ENCODE measurements at places on chromosomes 12 and 14. TPM values are rescaled to one million over a fixed set of nuclear protein-coding genes. Genes with fewer than 3 reads are reported as not detected.

- DNase-seq: peak; percentile 36
Measured at GRCh38 chr12:31322801-31323207, 3.1 kb downstream of the SINHCAF start.

DNA sequence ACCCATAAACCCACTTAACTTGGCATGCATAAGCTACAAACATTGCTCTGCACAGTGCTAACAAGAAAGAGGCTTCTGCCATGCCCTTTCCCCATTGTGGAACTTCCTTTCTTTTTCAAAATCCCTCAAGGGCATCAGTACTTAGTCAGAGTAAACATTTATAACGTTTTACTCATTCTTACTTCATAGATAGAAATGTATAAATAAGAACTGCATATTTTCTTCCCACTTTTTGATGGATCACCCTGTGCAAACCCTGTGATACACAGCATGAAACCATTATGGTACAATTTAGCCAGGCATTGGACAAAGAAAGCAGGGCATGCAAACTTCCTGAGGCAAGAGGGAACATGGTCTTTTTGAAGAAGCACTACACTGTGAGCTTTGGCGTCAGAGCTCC is 113.8 kb upstream of the FOXG1 start:
- DNase-seq: no peak

Gene CCDC175
- polyA plus RNA-seq: not detected

- DNase-seq: no peak
Measured at GRCh38 chr14:96790186-96790585, 7.0 kb upstream of the VRK1 start.

- no peak for DNase-seq
Measured at GRCh38 chr12:38817942-38818341, 87.4 kb downstream of the CPNE8 start.

DNA sequence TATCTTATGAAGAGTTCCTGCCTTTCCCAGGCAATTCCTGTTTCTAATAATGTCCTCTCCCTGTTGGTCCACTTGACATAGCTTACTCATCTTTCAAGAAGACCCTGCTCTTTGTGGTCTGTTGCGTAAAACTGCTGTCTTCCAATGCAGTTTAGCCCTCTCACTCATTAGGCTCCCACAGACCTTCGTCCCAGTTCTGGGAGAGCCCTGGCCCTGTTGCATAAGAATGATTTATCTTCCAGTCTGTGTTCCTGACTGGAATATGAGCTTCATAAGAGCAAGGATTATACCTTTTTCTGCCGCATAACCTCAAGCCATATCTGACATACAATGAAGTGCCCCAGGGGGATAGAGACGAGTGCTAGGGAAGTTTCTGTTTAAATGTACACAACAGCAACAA is 365.9 kb upstream of the NOVA1 start:
- DNase-seq: no peak

Gene NKX2-1
- not detected for polyA plus RNA-seq

- DNase-seq: no peak
Measured at GRCh38 chr14:55968741-55969140, 149.5 kb upstream of the PELI2 start.

Gene SIX4
- 0.75 TPM for polyA plus RNA-seq

DNA sequence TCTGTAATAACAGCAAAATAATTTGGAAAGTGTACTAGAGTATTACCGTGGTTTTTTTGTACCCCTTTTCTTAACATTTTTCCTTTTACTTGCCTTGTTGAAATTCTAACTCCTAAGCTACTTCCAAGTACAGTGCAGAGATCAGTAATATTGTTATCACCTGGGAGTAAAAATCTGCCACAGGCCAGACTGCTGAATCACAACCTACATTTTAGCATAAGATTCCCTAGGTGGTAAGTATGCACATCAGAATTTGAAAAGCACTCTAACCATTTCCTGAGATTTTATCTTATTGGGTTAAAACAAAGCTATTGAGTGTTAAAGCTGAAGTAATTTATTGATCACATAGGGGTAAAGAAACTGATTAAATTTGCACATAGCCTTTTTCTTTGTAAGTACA is 55.2 kb upstream of the KCNH3 start:
- no peak for DNase-seq

GRCh38 chr12:46458500-46459102 is 86.0 kb upstream of the SLC38A2 start:
- DNase-seq: no peak

DNA sequence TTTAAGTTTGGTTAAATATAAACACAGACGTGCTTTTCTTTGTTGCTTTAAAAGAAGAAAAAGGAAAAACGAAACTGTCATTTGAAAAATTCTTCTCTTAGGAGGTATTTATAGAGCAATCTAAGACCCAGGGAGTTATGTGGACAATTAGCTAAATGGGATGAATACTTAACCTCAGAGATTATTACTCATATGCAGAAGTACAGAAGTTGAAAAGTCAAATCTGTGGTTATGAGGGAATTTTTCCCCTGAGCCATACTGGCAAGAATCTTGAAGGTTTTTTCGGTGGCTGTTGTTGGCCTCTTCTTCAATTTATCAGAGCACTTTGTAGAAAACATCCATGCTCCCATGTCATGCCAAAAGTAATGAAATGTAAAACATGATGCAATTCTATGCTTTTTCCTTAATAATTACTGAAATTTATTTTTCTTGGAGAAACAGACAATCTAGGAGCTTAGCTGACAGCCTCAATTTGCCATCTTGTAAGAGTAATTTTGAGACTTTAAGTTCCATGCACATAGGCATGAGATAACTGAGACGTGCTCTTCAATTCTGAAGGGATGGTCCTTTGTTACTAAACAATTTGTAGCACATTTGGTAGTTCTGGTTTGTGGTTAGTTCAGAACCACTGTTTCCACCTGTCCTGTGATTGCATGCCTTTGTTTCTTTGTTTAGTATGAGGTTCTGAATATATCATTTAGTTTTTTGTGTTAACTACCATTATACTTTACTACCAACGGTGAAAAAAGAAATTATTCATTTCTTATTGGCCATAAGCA is 126.6 kb downstream of the BCAT1 start:
- DNase-seq: no peak

DNA sequence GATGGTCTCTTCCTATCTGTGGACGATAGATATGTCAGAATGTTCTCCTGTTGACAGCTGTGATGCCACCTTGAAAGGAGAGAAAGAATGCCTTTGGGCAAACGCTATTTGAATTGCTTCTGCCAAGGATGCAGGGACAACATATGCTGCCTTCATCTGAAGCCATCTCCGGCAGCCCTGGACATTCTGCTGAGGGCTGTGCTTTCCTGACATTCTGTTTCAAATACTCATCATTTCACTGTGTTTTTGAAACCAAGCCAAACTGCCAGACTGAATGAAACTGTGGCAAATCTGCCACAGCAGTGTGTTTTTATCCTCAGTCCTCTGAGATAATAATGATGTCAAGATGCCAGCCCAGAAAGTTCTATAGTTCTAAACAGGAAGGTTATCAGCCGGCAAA is 85.8 kb upstream of the BCAT1 start:
- DNase-seq: no peak

GRCh38 chr14:99143793-99144192 is 128.2 kb downstream of the BCL11B start:
- no peak for DNase-seq

DNA sequence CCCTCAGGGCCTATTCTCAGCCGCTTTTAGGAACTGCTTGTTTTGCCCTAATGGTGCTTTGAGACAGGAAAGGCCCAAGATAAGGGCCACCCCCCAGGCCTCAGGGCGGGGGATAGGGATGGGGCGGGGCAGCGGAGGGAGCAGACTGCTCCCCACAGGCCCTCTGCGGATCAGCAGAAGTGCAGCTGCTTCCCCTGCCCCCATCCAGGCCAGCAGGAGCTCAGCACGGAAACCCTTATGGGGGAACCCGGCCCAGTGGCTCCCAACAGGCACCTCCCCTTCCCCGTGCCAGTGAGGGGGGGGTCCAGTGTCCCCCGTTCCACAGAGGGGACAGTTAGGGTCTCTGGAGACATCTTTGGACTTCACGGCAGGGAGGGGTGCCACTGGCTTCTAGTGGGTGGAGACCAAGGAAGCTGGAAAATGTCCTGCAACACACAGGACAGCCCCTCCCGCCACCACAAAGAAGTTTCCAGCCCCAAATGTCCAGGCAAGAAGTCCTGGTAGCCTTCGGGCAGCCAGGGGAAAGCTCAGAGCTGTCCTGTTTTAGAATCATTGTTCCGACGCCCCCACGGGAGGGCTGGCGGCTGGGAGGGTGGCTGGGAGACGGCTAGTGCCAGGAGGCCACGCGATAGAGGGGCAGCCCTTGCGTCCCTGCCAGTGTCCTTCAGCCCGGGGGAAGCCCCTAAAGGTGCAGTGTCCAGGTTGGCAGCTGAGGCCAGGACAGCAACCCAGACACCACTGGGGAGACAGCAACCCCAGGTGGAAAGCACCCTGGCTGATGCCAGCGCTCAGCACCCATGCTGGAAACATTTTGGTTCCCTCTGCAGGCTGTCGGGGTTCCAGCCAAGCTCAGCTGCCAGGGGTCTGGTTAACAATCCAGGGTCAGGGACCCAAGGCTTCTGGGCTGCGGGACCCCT is 10.4 kb upstream of the GPR132 start:
- DNase-seq: peak; percentile 44

DNA sequence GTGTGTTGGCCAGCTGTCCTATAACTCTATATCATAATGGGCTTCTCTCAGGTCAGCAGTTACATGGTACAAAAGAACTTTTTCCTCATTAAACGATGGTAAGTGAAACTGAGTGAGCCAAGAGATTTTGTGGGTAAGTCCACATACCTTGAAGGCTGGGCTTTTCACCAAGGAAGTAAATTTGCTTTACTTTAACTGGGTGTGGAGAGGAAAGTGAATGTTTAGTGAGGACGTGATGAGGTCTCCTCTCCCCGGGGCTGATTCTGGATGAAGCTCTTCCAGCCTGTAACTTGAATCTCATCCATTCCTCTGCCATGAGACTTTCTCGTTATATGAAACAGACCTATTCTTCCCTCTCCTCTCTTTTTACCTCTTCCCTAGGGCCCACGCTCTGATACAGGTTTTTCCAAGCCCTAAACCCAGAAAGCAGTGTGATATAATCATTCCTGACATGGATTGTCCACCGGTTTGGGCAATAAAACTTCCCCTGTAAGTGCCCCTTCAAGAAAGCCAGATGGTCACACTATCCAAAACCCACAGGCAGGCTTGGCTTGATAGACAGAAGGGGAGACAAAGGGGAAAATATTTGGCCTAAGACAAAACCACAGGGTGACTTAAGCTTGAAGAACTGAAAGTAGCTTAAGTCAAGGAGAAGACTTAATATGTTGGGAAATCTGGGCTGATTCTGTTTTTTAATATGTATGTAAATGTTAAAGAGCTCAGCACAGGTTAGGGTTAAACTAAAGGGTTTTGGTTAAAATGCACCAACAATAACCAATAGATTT is 50.3 kb downstream of the CIT start:
- no peak for DNase-seq

- no peak for DNase-seq
Measured at GRCh38 chr14:47590767-47591495, 84.5 kb downstream of the MDGA2 start.
